Dermis microvascular lymphatic vessel endothelial cell (primary cell): ENCODE measurements at places on chromosomes 7 and 10.
A peak's percentile ranks its signal among the peaks of the same experiment; 100 is the strongest.

GRCh38 chr7:131721660-131722059, 165.2 kb upstream of the PODXL start:
- no peak for DNase-seq

DNA sequence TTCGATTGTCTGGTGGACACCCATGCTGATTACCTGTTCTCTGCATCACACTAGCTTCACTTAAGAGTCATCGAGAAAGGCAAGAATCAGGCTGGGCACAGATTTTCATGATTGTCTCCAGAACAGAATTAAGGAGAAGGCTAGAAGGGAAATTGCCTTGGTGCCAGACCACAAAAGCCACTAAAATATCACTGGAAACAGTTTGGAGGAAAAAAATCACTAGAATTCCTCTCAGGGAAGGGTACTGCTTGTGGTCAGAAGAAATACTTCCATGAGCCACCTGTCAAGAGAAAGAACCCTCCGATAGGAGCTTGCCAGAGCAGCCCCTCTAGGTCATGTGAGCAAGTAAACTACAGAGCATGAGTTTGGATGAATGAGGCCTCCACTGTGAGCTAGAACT, 269.3 kb upstream of the TEX47 start:
- DNase-seq: no peak

- no peak for DNase-seq
Observed at GRCh38 chr10:130766071-130766470, 545.5 kb downstream of the TCERG1L start.

DNA sequence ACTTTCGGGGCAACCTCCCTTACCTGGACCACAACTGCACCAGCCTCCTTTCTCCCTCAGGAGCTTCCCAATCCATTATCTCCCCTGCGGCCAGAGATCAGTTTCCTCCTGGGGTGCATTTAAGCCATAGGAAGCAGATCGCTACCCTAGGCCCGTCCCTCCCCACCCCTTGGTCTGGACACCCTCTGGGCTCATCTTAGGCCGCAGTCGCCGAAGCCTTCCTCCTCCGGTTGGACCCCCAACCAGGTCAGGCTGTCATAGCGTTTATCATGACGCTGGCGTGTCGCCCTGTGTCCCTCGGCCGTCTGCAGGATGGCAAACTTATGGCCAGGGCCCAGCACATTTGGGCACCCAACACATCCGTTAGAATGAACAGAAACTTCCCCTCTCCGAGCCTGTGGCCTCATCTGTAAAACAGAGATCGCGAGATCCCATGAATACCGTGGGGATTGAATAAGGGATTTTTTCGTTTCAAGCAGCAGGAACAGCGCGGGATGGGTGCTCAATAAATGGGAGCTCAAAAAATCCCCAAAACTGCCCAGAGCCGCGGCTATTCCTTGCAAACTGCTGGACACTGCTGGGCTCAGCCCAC, 669 bp upstream of the AP5Z1 start:
- peak; percentile 76 for DNase-seq

GRCh38 chr10:75717126-75717916, 285.9 kb downstream of the LRMDA start:
- DNase-seq: no peak

GRCh38 chr7:129468547-129468946, 33.8 kb upstream of the SMKR1 start:
- no peak for DNase-seq

DNA sequence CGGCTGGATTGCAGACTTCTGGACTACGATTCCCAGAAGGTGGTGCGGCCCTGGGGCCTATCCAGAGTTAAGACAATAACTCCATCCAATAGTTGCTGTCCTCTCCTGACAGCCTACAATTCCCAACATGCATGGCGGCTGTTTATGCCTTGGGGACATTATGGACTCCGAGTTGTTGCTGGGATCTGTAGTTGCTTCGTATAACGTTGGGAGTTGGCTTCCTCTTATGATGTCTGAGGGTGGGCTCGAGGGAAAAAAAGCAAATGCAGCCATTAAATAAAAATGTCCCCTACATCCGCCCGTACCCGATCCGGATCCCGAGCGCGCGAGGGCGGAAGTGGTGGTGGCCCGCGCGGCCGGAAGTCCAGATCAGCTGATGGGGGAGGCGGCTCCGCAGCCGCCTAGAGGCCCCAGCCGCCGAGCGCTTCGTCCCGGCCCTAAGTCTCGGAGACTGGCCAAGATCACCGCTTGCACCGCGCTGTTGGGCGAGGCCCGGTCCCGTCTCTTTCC, at the start of gene ZSWIM8:
Gene ZSWIM8, plus strand, starts transcription at position 396 of the 510 bp plus-strand sequence. CDS start 273 bp downstream, outside the sequence.
- DNase-seq: peak; percentile 97

GRCh38 chr7:74418538-74418937, 35.2 kb upstream of the GTF2IRD1 start:
- no peak for DNase-seq

DNA sequence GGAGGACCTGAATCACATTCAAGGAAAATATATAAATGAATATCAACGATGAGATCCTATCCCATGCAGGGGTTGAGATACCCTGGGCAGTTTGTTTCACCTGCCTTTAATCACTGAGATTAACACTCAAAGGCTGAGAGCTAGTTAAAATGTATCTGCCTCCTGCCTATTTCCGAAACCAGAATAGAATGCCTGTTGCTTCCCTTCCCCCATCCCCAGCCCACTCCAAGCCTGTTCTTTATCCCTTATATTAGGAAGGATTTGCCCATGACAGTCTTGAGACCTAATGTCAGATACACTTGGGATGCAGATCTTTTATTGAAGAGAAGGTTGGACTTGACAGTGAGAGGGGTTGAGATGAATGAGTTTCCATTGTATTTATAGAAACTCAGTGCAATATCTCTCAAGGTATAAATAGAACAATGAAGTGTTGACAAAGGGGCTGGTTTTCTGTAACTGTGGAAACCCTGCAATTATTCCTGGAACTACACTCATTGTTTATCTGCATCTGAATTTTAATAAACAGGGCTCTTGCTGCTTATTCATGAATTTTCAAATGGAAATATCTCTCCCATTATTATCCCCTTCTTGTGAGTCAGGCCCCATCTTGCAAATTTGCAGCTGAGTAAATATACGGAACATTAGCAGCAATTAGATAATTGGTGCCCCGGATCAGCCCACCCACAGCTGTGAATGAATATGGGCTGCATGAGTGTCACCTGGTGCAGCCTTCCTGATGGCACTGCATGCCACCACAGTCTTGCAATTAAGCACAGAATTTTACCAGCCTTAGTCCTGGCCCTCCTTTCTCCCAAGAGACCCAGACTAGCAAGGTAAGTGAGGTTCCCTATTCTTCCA, 66.7 kb downstream of the SORCS3 start:
- DNase-seq: no peak

DNA sequence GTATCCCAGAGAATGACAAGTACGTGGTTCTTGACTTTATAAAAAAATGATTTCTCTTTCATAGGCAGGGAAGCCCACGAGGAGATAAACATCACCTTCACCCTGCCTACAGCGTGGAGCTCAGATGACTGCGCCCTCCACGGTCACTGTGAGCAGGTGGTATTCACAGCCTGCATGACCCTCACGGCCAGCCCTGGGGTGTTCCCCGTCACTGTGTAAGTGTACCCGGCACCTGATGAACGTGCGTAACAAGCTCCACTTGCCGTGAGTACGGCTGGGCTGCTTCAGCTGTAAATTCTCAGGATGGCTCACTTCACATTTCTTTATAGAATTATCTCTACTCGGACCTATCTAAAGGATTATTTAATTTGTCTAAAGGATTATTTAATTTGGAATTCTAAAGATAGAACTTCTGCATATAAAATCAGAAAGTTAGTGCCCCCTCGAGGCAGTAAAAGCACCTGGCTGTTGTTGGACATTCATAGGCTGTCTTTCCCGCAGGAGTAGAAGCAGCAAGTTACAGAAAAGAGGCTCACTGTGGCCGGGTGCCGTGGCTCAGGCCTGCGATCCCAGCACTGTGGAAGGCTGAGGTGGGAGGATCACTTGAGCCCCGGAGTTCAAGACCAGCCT, 27.6 kb downstream of the TMEM248 start:
- no peak for DNase-seq

GRCh38 chr10:36669615-36670352, 455.6 kb upstream of the ANKRD30A start:
- DNase-seq: peak; percentile 3

- no peak for DNase-seq
Observed at GRCh38 chr7:73973091-73973490, 54.9 kb upstream of the ELN start.

GRCh38 chr10:16995867-16996529, 133.6 kb downstream of the CUBN start:
- peak; percentile 99 for DNase-seq

DNA sequence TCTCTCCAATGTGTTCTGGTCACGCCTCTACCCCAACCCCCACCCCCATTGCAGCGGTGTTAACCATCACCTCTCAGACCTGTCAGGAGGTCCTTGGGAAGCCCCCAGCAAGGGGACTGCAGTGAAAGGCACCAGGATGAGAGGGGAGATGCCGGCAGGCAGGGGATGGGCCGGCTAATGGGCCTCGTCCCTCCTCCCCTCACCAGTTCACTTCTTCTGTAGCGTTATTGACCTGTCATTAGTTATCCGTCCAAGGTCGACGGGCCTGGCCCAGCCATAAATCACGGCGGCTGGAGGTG, 18.8 kb downstream of the POLL start:
- DNase-seq: no peak

DNA sequence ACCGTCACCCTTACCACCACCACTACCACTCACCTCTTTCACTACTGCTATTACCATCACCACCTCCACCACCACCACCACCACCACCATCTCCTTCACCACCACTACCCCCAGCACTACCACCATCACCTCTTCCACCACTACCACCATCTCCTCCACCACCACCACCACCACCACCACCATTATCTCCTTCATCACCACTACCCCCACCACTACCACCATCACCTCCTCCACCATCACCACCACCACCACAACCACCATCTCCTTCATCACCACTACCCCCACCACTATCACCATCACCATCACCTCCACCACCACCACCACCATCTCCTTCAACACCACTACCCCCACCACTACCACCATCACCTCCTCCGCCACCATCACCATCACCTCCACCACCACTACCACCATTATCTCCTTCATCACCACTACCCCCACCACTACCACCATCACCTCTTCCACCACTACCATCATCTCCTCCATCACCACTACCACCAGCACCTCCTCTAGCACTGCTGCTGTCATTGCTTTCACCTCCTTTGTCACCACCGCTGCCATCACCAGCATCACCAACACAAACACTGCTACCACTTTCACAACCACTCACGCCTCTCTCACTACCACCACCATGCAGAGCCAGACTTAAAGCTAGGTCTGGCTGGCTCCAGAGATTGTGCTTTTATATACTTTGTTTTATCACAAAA, 109.3 kb downstream of the ICA1 start:
- no peak for DNase-seq

DNA sequence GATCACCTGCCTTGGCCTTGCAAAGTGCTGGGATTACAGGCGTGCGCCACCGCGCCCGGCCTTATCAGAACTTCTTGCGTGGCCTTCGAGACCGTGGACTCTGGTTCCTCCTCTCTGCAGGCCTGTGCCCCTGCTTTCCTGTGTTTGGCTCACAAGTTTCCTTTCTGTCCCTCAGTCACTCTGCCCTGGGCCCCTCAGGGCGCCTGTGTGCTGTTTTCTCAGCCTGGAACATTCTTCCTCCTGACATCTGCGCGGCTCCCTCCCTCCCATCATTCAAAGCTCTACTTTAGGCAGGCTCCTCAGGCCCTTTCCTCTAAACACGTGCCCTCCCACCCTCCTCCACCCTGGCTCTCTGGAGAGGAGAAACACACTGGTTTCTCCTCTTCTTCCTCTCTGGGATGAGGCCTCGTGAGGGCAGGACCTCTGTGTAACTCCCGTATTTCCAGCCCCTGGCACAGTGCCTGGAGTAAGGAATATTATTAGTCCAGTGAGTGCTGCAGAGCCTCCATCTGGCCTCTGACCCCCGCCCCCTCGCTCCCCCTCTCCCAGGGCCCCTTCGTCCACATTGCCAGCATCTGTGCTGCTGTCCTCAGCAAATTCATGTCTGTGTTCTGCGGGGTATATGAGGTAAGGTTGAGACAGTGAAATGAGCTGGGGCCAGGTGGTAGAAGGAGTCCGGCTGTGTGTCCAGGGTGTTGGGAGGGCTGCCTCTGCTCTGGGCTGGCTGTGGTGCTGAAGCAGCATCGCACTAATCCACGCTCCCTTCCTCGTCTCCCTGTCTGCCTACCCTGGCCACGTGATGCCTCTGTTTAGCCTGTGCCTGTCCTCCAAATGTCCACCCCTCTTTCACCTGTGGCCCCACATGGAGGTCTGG, 7.1 kb downstream of the CLCN1 start:
- no peak for DNase-seq

- peak; percentile 90 for DNase-seq
Observed at GRCh38 chr10:25068152-25069058, 52.0 kb downstream of the THNSL1 start.

DNA sequence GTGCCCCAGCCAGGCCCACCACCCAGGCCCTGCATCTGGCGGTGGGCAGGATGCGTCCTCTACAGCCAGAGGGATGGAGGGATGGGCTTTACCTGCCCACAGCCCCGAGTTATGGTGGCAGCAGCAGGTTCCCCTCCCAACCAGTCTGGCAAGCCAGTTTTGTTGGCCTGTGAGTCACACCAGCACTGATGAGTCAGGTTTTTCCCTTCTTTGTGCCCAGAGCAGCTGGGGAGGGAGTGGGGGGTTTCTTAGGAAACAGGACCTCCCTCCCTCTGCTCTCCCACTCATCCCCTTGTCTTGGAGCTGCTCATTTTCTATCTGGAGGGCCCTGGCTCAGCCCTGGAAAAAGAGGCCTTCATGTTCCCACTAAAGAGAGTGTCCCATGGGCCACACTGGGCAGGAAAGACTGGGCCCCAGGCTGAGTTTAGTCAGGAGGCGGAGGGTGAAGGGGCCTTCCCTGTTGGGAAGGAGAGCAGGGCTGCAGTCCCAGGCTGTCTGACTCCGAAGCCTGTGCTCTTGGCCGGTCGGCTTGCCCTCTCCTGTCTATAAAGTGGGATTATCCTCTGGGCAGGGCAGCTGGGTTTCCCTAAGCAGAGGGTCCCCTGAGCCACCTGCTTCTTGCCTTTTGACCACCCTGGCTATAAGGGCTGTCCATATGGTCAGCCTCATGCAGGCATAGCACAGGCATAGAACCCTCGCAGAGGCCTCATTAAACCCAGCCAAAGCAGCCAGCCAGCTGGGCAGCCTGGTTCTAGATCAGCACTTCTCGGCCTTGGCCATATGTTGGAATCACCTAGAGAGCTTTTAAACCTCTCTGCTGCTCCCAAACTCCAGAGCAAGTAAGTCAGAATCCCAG, 30.2 kb upstream of the ANKRD2 start:
- DNase-seq: peak; percentile 81

- no peak for DNase-seq
Observed at GRCh38 chr10:22053048-22053447, 49.5 kb upstream of the DNAJC1 start.

GRCh38 chr7:6480323-6480660, 32.5 kb upstream of the DAGLB start:
- DNase-seq: no peak

GRCh38 chr7:157964016-157964415, 623.6 kb downstream of the PTPRN2 start:
- no peak for DNase-seq
